Activated CD8-positive, alpha-beta memory T cell treated with anti-CD3 and anti-CD28 coated beads, Interleukin-2, amount 10 ng/mL, durations not matched to agents 7 days and 5 days (primary cell): ENCODE measurements at places on chromosomes 3 and 15.
A peak's percentile ranks its signal among the peaks of the same experiment; 100 is the strongest.

GRCh38 chr3:43370293-43370980 is 84.1 kb downstream of the SNRK start:
- no peak for DNase-seq

- no peak for DNase-seq
Measured at GRCh38 chr3:119187266-119187665, 13.9 kb downstream of the UPK1B start.

- DNase-seq = no peak
Measured at GRCh38 chr3:25362118-25362517, 65.9 kb upstream of the RARB start.

GRCh38 chr15:55673287-55673686 is 69.7 kb downstream of the PRTG start:
- DNase-seq = no peak

DNA sequence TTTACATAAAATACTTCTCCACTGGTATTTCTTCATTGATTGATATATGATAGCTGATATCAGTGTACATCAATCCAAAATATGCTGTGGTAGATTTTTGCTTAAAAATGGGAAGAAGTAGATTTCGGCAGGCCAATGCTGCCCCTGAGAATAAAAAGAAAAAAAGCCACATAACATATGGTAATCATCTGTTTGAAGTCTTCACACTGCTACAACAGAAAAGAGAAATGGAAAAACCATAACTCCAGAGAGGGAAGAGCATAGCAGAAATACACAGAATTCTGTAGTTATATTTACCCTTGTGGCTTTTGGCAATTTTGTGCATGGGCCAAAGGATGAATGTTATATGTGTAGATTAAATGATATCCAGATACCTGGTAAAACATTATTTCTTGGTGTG is 143.1 kb upstream of the KCNMB2 start:
- DNase-seq = no peak

DNA sequence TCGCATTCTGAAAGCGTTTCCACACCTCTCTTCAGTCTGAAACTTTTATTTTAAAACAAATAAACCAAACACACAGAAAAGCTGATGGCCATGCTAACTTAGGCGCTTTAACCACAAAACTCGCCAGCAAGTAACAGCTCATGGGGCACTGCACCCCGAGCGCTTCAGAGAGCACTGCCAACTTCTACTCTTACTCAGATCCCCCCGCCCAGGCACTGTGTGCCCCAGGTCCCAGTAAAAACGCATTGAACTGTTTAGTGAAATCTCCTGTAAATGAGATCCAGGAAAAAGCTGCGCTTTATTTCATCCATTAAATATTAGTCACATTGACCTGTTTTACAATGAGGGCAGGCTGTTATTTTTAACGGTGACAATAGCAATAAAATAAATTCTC is 99.7 kb downstream of the LRIG1 start:
- DNase-seq = no peak

GRCh38 chr3:71127052-71127831 is 456.3 kb downstream of the FOXP1 start:
- DNase-seq = peak; percentile 57

- DNase-seq = no peak
Measured at GRCh38 chr3:1232276-1232675, 139.5 kb downstream of the CNTN6 start.

GRCh38 chr3:188194332-188194731 is 40.4 kb downstream of the LPP start:
- DNase-seq = no peak

DNA sequence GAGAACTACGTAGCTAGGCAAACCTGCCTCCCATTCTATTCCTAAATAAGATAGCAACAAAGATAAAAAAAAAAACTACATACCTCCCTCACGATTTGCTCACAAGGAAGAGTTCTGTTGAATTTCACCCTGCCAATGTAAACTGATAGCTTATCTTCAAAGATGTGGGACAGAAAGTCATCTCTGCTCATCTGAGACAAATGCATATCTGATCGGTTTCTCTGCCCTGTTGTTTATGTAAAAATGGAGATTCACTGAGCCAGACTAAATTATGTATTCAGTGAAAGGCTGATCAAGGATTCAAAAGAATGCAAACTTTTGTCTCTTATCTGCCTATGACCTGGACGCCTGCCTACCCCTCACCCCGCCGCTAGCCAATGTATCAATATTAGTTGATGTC is 11.2 kb downstream of the PYGO1 start:
- DNase-seq = no peak

GRCh38 chr3:10162185-10162584 is 2.5 kb upstream of the IRAK2 start:
- DNase-seq = no peak

- peak; percentile 96 for DNase-seq
Measured at GRCh38 chr3:171459942-171460724, at the start of gene TNIK. Gene TNIK (minus strand): TSS chr3:171460405. CDS start chr3:171460063, 342 bp downstream.

- DNase-seq = no peak
Measured at GRCh38 chr3:89783341-89783927, 676.0 kb downstream of the EPHA3 start.

DNA sequence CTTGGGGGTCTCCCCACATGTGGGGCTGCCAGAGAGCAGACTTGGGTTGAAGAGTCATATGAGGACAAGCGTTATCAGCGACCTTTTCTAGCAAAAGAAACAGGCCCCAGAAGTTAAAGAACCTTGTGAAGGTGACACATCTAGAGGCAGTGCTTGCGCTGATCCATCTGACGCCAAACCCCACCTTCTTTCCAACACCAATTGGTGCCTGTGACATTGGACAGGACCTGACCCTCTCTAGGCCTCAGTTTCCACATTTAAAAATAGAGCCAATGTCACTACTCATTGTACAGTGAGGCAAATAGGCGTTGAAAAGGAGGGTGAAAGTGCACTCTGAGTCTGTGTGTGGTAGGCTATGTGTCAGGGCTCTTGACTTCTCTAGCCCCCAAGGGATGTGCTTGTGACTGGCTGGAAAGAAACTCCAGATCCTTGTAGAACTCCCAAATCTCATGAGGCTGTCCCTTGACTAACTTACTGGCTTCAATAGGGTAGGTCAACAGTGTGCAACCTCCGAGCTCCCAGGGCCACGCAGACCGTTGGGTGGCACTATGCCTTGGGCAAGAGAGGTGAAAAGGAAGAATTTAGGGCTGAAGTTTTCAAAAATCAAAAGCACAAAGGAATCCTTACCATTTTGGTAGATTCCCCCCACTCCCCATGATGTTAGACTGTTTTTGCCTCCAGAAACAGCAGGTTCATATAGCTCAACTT is 666 bp upstream of the FAM219B start:
- no peak for DNase-seq

DNA sequence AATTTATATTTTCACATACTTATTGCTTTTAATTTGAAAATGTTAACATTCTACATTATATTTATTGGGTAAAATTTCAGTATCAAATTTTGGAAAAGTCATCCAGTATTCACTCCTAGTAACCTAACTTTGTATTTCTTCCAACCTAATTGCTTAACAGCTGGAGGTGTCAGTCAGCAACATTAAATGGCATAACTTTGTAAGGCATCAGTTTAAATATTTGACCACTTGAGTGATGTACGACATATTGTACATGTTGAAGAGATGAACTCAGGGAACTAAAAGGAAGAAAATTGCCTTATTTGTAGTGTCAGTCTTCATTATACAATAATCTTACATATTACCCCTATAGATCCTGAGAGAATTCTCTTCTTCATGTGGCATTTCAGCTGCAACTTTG is 326.8 kb downstream of the NAALADL2 start:
- no peak for DNase-seq

- DNase-seq = peak; percentile 53
Measured at GRCh38 chr3:129003578-129004112, 2.5 kb downstream of the EFCC1 start.

GRCh38 chr3:53287131-53287629 is 31.4 kb upstream of the TKT start:
- DNase-seq = no peak

DNA sequence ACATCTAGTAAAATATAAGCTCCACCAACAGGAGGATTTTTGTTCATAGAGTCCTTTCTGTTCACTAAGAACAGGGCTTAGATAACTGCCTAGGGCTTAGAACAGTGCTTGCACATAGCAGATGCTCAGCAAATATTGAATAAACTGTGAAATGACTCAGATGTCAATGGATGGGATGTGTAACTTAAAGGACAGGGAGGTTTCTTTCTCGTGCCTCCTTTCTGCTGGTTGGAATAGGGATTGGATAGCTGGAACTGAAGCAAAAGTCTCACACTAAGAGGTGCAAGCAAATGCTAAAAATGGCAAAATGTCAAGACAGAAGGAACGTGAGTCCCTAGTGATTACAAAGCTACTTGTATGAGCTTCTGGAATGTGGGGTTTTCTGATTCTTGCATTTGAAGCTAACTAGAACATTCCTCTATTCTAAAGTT is 392.8 kb upstream of the WNT5A start:
- no peak for DNase-seq

- no peak for DNase-seq
Measured at GRCh38 chr3:182650568-182651128, 142.7 kb upstream of the ATP11B start.

GRCh38 chr15:73334086-73334485 is 34.7 kb downstream of the HCN4 start:
- DNase-seq = no peak

GRCh38 chr15:63061975-63062374 is 19.4 kb downstream of the TPM1 start:
- no peak for DNase-seq

- no peak for DNase-seq
Measured at GRCh38 chr3:197249542-197249941, 48.9 kb downstream of the DLG1 start.

- DNase-seq = no peak
Measured at GRCh38 chr15:91537856-91538255, 315.7 kb upstream of the SLCO3A1 start.

GRCh38 chr15:42804739-42805138 is 67.8 kb upstream of the CDAN1 start:
- DNase-seq = no peak

DNA sequence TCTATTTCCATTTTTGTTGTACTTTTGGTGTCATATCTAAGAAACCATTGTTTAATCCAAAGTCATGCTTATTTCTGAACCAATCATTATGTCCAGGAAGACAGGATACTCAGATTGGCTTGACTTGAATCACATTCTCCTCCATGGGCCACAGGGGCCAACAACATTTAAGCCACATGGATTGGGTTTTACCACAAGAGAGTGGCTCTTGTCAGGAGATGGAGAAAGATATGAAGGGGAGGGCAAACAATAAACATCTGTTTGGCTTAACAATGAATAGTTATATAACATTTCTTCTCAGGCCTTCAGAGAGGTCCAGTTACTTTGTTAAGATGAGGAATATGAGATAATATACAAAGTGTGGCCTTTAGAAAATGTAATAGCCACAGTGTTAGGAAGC is 44.6 kb downstream of the GXYLT2 start:
- no peak for DNase-seq

GRCh38 chr15:72207558-72208085 is 10.0 kb upstream of the GRAMD2A start:
- no peak for DNase-seq

DNA sequence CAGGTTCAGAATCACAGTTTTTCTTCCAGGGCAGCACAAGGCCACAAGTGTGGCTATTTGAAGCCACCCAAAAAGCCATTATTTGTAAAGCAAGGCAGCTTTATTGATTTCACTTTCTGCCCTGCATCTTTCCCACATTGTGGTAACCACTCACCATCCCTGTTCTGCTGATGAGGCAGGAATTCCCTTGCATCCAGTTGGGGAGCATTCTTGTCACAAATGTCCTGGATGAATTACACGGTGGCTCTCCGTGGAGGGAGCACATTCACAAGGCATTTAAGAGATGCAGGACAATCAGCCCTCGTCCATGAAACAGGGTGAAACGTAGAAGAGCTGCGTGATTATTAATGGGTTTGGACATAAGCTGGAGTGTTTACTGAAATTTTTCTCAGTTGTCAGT is 111.2 kb downstream of the APBA2 start:
- no peak for DNase-seq

GRCh38 chr15:45794304-45794703 is 159.5 kb downstream of the SQOR start:
- DNase-seq = no peak

DNA sequence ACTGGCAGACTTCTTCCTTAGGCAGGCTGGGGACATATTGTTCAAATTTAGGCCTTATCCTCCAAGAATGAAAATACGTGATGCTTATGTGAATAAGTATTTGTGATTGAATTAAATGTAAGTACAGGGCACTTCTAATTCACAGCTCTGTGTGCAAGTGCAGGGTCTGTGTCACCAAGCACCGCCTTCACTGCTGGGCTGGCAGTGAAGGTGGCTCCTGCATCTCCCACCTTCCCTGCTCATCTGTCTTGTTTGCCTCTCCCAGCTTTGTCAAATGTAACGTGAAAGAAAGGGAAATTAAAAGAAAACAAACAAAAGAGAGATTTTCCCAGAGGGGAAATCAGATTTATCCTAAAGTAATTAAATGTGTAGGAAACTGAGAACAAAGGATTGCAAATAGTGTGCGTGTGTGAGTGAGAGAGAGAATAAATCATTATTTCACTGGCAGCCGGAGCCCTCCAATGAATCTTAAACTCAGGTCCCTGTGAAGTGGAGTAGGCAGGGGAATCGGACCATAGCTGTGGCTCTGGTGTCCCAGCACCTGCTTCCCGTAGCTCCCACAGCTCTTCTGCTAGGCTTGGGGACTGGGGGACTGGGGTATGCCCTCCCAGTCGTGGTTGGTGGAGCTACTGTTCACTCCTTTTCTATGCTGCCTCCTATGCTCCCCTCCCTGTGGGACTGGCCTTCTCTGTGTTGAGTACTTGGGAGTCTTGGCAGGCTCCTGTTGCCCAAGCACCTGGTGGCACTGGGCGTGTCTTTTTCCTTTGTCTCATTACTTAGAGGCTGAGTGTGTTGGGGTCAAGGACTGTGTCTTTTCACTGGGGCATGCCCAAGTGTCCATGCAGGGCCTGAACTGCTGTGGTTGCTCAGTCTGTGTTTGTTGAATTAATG is 222.2 kb downstream of the EPHB1 start:
- DNase-seq = no peak

GRCh38 chr3:172516318-172517214 is 6.7 kb downstream of the TNFSF10 start:
- peak; percentile 66 for DNase-seq

DNA sequence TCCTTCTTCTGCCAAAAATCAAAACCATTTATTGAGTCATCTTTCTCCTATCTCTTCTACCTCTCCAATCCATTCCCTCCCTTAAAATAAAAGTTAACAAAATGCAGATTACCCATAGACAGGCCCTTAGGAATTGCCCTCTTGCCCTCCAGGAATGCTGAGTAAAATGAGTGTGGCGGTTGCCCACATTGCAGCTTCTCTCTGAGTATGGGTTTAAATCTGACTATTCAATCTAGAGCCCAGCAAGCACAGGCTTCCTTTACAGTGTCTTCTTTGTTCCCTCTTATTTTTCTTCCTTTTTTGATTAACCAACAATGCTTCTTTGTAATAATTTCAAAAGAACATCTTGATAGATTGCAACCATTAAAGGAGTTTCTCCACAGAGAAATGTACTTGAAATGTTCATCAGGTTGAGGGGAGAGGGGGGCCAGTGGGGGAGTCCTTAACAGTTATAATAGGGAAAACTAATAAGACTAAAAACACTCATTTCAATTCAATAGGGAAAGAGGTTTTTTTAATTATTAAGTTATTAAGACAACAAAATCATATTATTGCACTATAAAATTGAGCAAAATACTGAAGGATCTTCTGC is 135.3 kb upstream of the LMCD1 start:
- DNase-seq = no peak
